Cortex of kidney (tissue), 1 donor: ENCODE measurements at places on chromosomes 1 and 21.

DNA sequence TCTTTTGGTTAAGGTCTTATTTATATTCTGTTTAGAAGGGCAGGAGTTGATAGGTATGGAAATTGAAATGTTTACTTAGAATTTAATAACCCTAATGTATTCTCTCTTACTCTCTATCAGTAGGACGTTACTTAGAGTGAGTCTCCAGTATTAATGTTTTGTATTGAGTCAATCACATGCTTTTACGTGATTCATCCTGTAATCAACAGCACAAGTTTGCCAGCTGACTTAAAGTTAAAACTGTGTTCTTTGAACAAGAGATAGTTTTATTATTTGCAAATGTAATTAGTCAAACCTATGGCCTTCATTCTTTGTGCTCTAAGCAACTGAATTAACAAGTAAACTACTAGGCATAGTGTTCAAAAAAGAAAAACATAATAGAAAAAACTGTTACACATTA, 57.3 kb downstream of the PKN2 start:
- no peak for DNase-seq

- DNase-seq: no peak
Measured at GRCh38 chr1:59432531-59433439, 135.9 kb downstream of the FGGY start.

DNA sequence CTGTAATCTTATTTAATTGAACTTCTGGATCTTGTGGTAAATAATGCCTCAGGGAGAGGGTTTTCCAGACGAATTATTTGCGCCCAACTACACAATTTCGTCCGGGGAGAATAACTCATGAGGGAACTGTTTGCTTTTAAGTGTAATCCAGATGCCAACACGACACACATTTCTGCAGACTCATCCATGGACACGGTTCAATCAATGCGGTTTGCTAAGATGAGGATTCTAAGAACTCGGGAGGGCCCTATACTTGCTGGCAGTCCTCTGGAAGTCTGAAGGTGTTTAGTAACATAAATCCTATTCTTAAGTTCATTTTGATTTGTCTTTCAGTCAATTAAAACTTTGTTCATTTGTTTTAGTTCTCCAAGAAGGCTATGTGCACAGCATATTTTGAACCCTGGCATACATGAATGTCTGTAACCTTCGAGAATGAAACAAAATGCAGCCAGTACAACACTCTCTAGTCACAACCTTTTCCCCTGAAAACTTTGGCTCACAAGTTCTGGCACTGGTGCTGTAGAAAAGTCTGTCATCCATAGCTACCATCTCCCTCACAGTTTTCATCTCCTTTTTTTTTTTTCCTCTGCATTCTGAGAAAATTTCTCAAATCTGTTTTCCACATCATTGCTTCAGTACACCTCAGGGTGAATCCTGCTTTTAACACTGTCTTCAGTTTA, 38.8 kb downstream of the DIPK1A start:
- DNase-seq: no peak

- DNase-seq: no peak
Measured at GRCh38 chr1:121413821-121414220, 229.0 kb downstream of the SRGAP2C start.

DNA sequence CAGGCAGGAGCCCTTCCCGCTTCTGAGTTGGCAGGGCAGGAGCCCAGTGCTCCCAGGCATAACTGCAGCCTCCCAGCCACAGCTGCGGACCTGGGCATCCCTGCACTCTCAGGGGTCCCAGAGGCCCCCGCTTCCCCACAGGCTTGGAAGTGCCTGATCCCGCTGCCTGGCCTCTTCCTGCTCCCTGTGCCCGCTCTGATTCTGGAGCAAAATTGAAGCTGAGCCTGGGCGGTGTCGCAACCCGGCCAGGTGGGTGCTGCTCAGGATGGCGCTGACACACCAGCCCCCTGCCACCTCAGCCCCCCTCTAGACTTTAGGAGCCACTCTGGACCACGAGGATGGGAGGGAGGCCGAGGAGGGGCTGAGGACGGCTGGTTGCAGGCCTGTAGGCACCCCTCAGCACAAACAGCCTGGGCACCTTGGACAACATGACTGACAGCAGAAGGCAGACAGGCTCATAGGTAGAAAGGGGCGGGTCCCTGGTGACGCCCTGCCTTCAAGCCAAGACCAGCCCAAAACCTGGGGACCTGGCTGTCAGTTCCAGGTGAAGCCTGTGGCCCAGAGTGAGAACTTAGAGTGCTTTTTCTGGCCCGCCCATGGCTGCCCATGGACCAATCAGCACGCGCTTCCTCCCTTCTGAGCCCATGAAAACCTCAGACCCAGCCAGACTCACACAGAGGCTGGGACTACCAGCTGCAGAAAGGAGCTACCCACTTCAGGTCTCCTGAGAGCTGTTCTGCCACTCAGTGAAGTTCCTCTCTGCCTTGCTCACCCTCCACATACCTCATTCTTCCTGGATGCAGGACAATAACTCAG, 7.2 kb downstream of the HLCS start:
- DNase-seq: no peak

- DNase-seq: no peak
Measured at GRCh38 chr1:236767276-236767675, 27.8 kb upstream of the MTR start.
